ENCODE measurements at places on chromosomes 13 and 19.

DNA sequence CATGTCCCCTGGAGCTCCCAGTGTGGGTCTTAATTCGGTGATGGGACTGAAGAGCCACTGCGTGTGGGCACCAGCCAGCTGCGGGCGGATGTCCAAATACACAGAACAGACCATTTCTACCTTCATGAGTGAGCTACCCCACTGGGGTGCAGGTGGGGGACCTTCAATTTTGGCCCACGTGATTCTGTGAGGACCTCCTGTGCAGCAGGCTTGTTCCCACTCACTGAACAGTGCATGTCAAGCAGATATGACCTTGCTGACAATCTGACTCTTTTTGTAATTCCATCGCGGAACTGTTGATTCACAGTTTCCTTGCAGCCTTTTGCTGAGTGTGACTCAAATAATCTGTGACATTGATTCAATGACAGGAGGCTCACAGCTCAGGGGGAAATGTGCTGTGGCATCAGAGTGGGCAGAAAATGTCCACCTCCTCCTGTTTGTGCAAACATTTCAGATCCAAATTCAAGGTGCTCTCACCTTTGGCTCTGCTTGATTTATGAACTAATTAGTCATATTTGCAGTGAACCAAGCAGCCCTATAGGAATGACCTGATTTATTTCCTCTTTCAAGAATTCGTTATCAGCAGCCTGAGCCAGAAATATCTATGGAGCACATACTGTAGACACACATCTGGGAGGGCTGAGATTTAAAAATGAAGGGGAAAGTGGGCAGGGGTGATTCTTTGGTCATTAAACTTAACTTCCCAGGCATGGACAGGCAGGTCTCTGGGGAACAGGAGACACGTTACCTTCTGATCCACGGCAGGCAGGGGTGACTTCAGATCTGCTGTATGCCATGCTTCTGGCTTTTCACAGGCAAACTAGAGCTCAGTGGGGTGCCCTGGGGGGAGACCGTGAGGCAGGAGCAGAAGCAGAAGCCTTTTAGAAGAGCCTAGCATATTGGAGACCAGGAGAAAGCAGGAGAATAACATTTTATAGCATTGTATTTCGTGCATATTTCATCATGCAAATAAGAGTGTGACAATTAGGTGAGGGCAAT is 170.0 kb upstream of the KL start:
- no peak for DNase-seq

DNA sequence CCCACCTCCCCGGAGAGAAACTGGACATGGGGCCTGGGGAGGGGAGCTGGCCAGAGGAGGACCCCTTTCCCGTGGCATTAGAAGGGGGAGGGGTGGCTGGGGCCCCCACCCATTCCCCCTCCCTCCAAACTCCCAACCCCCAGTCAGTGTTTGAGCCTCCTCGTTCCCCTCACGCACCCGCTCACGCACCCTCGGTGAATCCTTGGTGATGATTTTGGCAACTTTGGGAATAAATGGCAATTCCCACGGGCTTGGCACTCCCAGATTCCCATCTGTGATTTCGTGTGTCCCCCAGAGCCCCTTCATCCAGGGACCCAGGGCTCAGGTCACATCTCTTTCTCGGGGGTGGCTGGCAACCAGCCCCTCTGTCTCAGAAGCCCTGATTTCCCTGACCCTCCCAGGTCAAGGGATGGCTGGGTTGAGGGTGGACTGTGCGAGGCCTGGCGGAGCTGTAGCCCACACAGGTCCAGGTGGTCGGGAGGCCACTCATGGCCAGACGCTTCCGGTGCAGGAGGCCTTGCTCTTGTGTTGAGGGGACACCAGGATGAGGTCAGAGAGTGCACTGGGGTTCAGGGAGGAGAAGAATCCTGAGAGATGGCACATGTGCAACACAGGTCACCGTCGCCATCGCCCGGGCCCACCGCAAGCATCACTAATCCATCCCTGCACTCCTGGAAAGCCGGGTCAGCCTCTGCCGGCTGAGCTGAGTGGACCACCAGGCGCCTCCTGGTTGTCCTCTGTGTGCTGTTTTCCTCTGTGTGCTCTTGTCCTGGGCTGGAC is 20.7 kb downstream of the EPN1 start:
- no peak for DNase-seq

GRCh38 chr19:18520848-18521691 is 800 bp downstream of the ELL start:
- DNase-seq, result no peak

DNA sequence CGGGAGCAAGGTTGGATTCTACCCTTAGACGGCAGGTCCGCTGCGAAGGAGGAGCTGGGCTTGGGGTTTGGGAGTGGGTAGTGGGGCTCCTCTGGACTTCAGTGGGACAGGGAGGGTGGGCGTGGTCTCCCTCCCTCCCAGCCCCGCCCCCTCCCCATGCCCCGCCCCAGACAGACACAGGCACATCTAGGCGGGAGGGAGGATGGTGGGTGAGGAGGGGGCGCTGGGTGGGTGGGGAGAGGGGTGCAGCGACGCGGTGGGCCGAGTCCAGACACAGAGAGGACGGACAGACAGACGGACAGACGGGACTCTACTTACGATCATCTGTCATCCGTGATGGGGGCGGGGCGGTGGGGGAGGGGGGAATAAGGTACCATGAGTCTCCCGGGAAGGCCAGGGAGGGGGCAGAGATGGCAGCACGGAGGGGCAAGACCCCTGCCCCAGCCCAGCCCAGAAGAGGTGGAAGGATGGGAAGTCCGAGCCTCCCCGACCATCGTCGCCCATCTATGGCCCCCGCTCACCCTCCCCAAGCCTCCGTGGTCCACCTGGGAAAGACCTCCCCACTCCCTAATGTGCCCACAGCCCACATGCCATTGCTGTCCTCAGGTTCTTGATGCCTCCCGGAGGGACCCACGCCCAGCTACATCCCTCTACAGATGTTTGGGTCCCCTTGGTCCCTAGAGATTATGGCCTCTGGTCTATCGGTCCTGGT is 64.8 kb downstream of the UNC13A start:
- DNase-seq, result no peak

GRCh38 chr13:96415831-96416385 is 326.0 kb downstream of the HS6ST3 start:
- DNase-seq, result no peak

- no peak for DNase-seq
Observed at GRCh38 chr13:23690668-23691067, 120.5 kb downstream of the TNFRSF19 start.

- DNase-seq, result no peak
Observed at GRCh38 chr19:30647891-30648720, 275.9 kb downstream of the ZNF536 start.

GRCh38 chr13:53143757-53144339 is 115.2 kb downstream of the OLFM4 start:
- DNase-seq, result no peak

DNA sequence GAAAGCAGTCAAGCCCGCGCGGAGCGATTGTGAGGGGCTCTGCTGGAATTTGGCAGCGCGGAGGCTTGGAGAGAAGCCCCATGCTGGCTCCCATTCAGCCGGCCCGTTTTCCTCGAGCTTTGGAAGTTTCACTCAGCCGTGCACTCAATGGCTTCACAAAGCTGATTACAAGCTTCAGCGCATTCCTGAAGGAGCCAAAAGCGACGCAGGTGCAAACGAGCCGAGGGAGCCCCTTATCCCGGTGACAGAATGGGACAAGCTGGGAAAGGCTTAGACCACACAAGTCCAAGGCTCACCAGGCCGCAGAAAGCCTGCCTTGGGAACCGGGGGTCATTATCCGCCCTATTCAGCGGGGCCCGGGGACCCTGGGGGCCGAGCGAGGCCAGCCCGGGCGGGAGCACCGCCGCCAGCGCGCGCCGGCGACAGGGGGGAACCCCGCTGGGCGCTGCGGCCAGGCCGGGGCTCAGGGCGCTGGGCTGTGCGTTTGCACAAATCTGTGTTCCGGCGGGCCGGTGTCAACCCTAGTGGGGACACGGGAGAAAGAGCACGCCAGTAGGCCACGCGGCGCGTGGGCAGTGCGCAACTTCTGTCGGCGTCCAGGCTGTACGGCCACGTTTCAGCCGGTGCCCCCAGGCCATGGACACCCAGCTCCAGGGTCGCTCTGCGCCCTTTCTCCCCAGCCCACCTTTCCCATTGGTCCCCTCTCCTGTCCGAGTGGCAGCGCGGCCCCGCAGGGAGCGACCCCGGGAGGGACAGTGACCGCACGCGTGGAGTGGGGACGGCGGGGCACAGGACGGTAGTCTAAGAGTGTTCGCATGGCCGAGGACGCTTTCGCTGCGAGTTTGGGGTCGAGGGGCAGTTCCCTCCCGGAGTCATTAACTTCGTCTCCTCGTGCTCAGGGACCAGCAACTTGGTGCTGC is 37.3 kb downstream of the SOX1 start:
- no peak for DNase-seq

DNA sequence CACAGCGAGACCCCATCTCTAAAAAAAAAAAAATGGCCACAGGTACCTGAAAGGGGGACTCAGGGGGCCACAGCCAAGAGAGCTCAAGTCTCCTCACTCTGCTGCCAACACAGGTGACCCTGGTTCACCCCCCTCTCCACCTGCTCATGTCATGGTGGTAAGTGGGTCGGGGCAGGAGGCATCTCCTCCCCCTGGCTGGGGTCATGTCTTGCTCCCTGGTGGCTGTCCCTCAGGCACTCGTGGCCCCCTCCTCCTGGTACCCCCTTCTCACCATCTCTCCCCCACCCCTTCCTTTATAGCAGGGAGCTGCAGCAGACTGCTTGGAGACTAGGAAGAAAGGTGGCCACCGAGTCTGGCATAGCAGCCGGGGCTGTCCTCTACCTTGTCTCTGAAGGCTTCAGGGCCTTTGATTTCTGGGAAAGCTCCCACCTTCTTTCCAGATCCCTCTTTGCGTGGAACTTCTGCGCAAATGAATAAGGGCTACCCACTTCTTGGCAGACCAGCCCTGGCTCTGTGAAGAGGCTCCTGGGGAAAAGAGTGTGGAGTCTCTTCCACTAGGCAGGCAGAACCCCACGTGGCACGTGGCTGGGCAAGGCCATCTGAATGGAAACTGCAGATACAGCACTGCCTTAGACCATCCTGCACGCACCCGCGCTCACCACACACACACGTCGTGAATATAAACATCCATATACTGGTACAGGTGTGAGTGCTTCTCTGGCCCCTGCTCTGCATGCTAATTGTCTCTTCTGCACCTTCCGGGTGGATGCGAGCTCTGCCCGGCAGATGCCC is 20.1 kb upstream of the MIER2 start:
- DNase-seq, result no peak

DNA sequence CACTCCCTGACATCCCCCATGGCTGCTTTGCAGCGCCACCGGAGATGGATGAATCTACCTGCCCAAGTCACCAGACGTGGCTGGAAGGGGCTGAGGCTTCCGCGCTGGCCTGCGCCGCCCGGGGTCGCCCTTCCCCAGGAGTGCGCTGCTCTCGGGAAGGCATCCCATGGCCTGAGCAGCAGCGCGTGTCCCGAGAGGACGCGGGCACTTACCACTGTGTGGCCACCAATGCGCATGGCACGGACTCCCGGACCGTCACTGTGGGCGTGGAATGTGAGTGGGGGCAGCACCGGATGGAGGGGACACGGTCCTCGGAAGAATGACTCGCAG is 4.6 kb downstream of the ICAM5 start:
- no peak for DNase-seq

GRCh38 chr13:51902776-51903175 is 41.0 kb downstream of the CCDC70 start:
- no peak for DNase-seq

- no peak for DNase-seq
Observed at GRCh38 chr13:58804832-58805231, 1173.3 kb downstream of the PCDH17 start.

GRCh38 chr19:13986348-13986904 is 19.7 kb downstream of the RFX1 start:
- DNase-seq, result peak; percentile 83

GRCh38 chr19:903266-903797 is 9.7 kb downstream of the R3HDM4 start:
- no peak for DNase-seq

GRCh38 chr19:277131-277530 is 14.1 kb downstream of the PLPP2 start:
- DNase-seq, result no peak

All from NCI-H510A (cell line).